ENCODE measurements at places on chromosomes 5 and 9.

- DNase-seq: no peak
Measured at GRCh38 chr9:105275938-105276337, 31.5 kb downstream of the SLC44A1 start.

- DNase-seq: peak; percentile 23
Measured at GRCh38 chr9:76810377-76810957, 46.2 kb downstream of the PCA3 start.

DNA sequence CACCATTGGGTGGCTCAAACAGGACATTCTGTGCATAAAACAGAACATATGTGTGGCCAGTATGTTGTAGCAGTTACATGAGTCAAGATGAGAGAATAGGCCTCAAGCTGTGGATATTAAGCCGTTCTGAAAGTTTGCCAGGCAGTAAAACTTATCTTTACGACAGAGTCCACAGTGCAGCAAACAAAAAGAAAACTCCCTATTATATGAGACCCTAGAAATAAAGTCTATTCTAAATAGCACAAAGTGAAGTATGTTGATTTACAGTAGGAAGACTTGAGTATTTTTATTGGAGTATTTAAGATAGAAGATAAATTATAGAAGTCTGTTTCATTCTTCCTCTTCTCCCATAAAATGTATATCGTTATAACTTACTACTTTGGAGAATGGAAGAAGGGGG, 271.5 kb downstream of the ADGRV1 start:
- no peak for DNase-seq

DNA sequence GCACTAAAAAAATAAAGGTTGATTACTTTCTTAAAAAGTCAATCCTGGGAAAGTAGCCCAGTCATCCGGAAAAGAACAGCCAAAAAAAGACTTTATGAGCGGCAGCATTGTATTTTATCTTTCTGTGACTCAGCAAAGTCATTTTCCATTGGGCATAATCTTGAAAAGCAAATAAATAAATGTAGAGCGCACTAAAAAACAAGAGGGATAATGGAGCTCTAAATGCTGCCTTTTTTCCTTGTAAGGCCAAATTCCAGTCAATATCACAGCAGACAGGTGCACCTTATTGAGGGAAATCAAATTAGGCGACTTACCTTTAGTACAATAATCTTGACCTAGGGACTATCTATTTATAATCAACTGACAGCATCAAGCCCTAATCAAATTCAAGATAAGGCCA, 266.8 kb downstream of the MTRR start:
- DNase-seq: no peak

- no peak for DNase-seq
Measured at GRCh38 chr5:158163451-158164295, 304.7 kb upstream of the CLINT1 start.

GRCh38 chr5:109195667-109196066, 214.1 kb downstream of the PJA2 start:
- no peak for DNase-seq

DNA sequence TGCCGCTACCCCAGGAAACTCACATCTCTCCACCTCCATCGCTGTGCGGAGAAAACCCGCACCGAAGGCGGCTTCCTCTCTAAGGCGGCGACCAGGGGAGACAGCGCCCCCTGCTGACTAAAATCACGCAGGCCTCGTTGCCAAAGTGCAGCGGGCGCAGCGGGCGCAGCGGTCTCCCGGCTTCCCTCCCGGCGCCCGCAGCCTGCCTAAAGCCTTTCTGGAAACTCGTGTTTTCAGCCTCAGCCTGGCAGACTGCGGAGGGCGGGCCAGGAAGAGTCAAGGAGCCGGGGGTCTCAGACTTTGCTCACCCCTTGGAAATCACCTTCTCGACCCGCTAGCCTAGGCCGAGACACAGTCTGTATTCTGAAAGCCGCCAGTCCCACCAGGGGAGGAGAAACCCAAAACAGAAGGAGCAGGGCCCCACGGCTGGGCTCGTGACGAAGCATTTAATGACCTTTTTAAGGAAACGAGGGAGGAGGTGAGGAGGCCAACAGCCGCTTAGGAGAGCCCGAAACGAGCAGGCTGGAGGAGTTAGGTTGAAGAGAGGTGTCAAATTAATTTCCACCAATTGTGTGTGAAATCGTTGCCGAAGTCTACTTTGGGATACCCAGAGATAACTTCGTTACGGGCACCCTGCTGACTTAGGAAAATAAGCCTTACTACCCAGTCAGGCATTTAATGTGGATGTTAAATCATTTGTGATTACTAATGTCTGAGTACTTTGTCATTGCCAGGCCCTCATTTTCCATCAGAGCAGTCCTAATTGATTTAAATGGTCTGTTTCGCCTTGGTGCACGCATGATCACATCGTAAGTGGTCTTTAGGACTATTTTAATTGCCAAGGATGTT, 7.3 kb upstream of the FOXB2 start:
- no peak for DNase-seq

DNA sequence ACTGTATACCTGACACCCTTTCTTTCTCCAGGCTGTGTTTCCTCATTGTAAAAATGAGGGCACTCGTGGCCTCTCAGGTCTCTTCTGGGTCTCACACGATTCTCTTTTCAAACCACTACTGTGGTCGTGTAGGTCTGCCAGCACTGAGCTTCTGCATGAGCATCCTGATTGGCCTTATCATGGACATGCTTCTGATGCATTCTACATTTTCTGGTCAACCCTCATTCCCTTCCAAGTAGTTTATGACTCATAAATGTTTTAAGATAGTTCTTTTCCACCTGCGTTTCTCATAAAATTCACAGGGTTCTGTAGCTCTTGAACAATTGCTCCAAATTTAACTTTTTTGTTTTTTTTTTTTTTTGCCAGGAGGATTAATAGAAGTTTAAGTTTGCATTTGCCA, 294.8 kb downstream of the KCTD16 start:
- no peak for DNase-seq

GRCh38 chr5:31144364-31144763, 49.1 kb upstream of the CDH6 start:
- DNase-seq: no peak

DNA sequence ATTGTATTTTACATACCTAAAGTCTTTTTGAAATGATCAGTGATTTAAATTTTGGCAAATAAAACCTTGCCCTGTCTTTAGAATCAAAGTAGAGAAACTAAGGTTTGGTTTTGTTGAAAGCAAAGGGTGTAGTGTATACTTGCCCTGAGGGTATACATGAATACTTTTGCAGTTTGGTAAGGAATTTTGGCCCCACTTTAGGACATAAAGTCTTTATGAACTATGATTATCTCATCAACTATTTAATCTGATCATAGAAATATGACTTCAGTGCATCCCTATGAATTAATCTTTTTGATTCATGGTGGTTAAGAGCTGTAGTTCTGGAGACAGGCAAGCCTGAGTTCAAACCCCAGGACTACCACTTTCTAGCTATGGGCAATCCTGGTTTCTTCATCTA, 17.7 kb downstream of the RAD1 start:
- DNase-seq: no peak

GRCh38 chr9:135402048-135402738, 77.4 kb upstream of the PPP1R26 start:
- DNase-seq: no peak

GRCh38 chr5:127298656-127299055, 8.1 kb downstream of the MEGF10 start:
- no peak for DNase-seq

All from iPS DF 19.7 (cell line).